ENCODE measurements at places on chromosomes 3 and 15.

- no peak for DNase-seq
Observed at GRCh38 chr15:98771541-98771940, 123.2 kb downstream of the IGF1R start.

GRCh38 chr15:52518487-52519371 lies 10.0 kb downstream of the MYO5A start:
- DNase-seq = no peak

DNA sequence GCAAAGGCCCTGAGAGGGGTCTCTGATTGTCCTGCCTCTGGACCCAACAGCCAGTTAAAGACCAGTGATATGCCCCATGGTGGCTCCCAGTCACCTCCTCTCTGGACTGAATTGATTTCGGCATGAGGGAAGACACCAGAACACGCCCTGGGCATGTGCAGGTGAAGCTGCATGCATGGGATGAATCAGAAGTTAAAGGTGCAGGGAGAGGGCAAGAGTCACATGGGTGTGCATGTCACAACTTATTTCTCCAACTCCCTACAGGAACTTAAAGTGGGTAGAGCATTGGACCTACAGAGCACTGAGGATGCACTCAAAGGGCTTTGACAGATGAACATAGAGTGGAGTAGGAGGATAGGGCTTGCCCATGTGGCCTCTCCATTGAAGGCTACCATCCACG lies 16.9 kb upstream of the RHCG start:
- DNase-seq = no peak

GRCh38 chr3:5499404-5499803 lies 311.9 kb downstream of the EDEM1 start:
- no peak for DNase-seq

- DNase-seq = no peak
Observed at GRCh38 chr3:144859161-144859560, 887.5 kb downstream of the DIPK2A start.

- DNase-seq = no peak
Observed at GRCh38 chr3:24351779-24352469, 142.7 kb downstream of the THRB start.

DNA sequence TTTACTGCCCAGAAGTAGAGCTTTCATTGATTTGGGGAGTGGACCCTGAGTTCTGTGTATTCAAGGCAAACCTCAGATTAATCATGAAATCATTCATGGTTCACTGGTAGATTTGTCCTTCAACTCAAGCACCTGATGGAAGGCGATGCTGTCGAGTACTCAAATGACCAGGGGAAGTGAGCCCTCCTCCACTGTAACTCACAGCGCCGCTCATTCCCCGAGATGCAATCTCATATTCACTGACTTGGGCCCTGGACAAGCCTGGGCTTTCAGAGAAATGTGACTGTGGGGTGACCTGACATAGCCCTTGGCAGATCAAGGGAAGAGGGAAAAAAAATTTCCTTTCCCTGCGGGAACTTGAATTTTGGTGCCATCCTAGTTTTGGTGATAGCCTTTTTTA lies 156.7 kb upstream of the BHLHE40 start:
- no peak for DNase-seq

DNA sequence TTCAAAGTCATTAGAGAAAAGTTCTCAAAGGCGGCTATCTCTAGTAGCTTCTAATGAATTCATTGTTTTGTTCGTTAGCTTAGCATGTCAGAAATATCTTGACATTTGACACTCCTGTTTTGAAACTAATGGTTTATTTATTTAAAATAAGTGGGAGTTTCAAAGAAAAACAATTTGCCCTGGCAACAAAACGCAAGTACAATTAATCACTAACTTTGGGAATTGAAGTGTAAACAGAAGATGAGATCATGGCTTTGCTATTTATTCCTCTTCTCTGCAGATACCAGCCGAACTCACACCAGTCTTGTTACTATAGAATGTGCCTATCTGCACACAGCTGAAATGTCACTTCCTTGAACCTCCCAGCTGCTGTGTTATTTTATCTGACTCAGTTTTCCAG lies 27.5 kb downstream of the MASP1 start:
- DNase-seq = no peak

- DNase-seq = no peak
Observed at GRCh38 chr3:171250444-171250843, 209.8 kb downstream of the TNIK start.

Measured in gastrocnemius medialis (tissue), 4 donors.